ENCODE measurements at places on chromosomes 1 and 21.

GRCh38 chr1:218677026-218677425 is 331.9 kb downstream of the TGFB2 start:
- no peaks in the 10 kb centered on the region for H3K4me1 ChIP-seq
- H3K27me3 ChIP-seq: no peaks in the 10 kb centered on the region
- no peak overlapping the region for H3K27ac ChIP-seq
- no peak for DNase-seq
- no peaks in the 10 kb centered on the region for H3K36me3 ChIP-seq

GRCh38 chr1:229296541-229296941 is 25.6 kb downstream of the RAB4A start:
- no peak overlapping the region for H3K4me3 ChIP-seq
- no peak for DNase-seq
- H3K36me3 ChIP-seq: peaks cover 18% of the 10 kb centered on the region
- H3K27ac ChIP-seq: no peak overlapping the region
- H3K4me1 ChIP-seq: no peaks in the 10 kb centered on the region

GRCh38 chr21:38533887-38534286 is 35.6 kb upstream of the ERG start:
- H3K4me3 ChIP-seq: no peak overlapping the region
- H3K4me1 ChIP-seq: no peaks in the 10 kb centered on the region
- DNase-seq: peak; percentile 74
- H3K36me3 ChIP-seq: no peaks in the 10 kb centered on the region
- no peaks in the 10 kb centered on the region for H3K27me3 ChIP-seq

DNA sequence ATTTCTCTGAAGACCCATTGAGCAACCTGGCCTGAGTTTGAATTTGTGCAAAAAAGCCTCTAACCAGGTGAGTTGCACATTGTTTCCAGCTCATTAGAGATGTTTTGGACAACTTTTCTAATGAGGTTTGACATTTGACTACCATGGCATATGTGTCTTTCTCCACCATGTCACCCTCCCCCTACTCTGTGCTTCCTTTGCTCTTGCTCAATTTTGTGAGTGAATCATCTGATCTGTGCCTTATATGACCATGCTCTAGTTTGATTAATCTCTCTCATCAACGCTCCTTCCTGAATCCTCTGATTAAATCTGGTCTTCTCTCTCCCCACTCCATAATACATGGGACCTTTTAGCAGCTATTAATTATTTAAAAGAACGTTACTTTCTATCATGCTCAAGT is 144.8 kb upstream of the SAMSN1 start:
- no peak for DNase-seq
- H3K36me3 ChIP-seq: no peaks in the 10 kb centered on the region
- no peak overlapping the region for H3K27ac ChIP-seq
- no peak overlapping the region for H3K4me3 ChIP-seq
- no peaks in the 10 kb centered on the region for H3K27me3 ChIP-seq

DNA sequence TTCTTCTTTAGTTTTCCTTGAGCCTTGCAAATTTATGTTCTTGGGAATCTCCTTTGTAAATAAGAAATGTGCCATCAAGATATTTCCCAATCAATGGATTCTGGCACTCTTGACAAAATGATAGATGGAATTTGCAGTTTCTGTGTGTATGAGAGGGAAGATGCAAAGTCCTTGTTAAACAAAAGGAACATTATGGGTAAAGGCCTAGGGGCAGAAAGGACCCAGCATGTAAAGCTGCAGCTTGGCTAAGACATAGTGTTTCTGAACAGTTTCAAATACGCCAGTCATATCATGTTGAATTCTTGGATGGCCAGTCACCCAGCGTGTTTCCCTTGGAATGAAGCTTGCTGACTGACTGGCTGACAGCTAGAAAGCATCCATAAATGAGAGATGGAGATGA is 210.8 kb downstream of the NFIA start:
- no peaks in the 10 kb centered on the region for H3K27me3 ChIP-seq
- H3K4me1 ChIP-seq: peaks cover 7% of the 10 kb centered on the region
- H3K27ac ChIP-seq: no peak overlapping the region
- no peaks in the 10 kb centered on the region for H3K36me3 ChIP-seq

- H3K36me3 ChIP-seq: no peaks in the 10 kb centered on the region
- H3K27me3 ChIP-seq: no peaks in the 10 kb centered on the region
- H3K4me3 ChIP-seq: no peak overlapping the region
- DNase-seq: no peak
These were observed 18.8 kb upstream of the DYNLT5 start for GRCh38 chr1:66733348-66734017.

DNA sequence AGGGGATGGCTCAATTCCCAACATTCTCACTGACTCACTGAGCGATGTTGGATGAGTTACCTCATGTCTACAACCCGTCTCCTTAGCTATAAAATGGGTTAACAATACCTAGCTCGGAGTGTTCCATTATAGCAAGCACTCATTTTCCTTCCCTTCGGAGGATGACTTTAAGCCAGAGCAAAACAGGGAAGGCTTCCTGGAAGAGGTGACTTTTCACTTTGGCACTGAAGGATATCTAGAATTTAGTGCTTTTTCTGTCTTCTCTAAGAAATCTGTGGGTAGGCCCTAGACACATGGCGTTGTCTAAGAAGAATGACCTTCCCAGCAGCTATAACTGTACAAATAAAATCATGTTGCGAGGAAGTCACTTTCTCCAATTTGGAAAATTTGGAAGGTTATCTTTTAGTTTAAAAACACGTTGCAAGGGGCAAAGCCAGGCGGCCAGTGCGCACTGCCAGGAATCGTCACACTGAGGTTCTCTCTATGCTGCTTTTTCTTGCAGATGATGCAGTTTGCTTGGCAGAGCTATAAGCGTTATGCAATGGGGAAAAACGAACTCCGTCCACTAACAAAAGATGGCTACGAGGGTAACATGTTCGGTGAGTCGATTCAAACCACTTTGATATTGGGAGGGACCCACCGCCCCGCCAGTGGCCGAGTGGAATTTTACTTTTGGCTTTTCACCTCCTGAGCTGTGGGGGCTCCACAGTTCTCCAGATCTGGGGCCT is 69.5 kb downstream of the MAN1C1 start:
- H3K4me3 ChIP-seq: no peak overlapping the region
- peak; percentile 86 for DNase-seq
- H3K27ac ChIP-seq: peak overlapping the region; percentile 33
- H3K27me3 ChIP-seq: no peaks in the 10 kb centered on the region

- H3K4me3 ChIP-seq: no peak overlapping the region
- no peak for DNase-seq
- H3K27ac ChIP-seq: no peak overlapping the region
- H3K4me1 ChIP-seq: no peaks in the 10 kb centered on the region
These were observed 286.3 kb upstream of the C1orf105 start for GRCh38 chr1:172134087-172134731.

DNA sequence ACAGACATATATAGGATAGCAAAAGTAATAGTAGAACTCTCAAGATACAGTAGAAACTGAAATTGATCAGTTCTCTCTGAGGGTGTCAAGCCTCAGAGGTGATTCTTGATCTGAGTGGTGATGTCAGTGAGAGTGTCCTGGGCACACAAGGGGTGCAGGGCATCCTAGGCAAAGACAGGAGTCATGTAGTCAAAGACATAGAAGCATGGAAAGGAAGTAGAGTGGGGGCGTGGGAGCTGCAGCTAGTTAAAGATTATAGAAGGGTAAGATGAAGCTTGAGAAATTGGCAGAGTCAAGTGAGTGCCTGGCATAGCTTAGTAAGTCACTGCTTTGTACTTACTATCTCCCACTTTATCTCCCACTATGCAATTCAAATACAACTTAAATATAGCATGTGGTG is 22.8 kb downstream of the CDC7 start:
- H3K27me3 ChIP-seq: no peaks in the 10 kb centered on the region
- H3K36me3 ChIP-seq: no peaks in the 10 kb centered on the region
- no peak overlapping the region for H3K4me3 ChIP-seq
- no peak overlapping the region for H3K27ac ChIP-seq
- no peak for DNase-seq

DNA sequence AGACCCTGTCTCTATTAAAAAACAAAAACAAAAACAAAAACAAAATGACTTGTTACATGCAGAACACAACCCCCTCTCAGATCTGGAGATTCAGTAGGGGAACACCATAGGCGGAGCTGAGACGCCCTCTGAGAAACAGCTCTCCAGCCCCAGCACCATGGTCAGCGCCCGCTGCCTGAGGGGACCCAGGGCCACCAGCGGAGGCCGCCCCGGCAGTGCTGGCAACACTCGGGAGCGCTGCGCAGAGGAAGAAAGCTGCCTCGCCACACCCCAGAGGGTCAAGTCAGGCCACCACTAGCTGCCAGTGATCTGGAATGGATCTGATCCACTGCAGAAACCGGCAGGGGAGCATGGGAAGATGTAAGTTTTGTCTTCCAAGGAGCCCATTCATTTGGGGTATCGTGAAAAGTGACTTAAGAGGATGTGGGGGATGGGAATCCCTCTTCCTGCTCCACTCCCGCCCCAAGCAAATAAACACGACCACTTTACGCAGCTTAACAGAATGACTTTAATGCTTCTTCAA is 3.1 kb downstream of the ACTA1 start:
- H3K36me3 ChIP-seq: no peaks in the 10 kb centered on the region
- H3K4me3 ChIP-seq: no peak overlapping the region
- no peak overlapping the region for H3K27ac ChIP-seq
- peaks cover 51% of the 10 kb centered on the region for H3K27me3 ChIP-seq
- DNase-seq: peak; percentile 85

- H3K4me1 ChIP-seq: no peaks in the 10 kb centered on the region
- DNase-seq: no peak
- H3K36me3 ChIP-seq: no peaks in the 10 kb centered on the region
- no peaks in the 10 kb centered on the region for H3K27me3 ChIP-seq
These were observed at the start of gene UBL4B for GRCh38 chr1:110112143-110112542. Gene UBL4B, plus strand, starts transcription at chr1:110112443. Its CDS starts 92 bp downstream, at chr1:110112535.

DNA sequence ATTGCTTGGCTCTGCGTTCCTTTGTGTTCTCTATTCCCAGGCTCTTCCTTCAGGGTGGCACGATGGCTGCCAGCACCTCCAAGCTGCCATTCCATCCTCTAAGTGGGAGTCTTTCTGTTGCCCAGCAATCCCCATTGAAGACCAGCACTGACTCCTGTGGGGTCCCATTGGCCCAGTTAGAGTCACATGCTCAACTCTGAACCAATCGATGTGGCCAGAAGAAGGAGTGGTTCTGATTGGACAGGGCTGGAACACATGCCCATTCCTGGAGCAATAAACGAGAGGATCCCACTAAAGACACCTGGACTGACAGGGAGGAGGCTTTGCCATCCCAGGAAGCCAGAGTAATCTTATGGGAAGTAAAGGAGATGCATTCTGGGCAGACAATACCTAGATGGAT is 97.2 kb upstream of the IGSF21 start:
- H3K4me1 ChIP-seq: no peaks in the 10 kb centered on the region
- no peak overlapping the region for H3K27ac ChIP-seq
- no peak for DNase-seq
- peaks cover 5% of the 10 kb centered on the region for H3K27me3 ChIP-seq

DNA sequence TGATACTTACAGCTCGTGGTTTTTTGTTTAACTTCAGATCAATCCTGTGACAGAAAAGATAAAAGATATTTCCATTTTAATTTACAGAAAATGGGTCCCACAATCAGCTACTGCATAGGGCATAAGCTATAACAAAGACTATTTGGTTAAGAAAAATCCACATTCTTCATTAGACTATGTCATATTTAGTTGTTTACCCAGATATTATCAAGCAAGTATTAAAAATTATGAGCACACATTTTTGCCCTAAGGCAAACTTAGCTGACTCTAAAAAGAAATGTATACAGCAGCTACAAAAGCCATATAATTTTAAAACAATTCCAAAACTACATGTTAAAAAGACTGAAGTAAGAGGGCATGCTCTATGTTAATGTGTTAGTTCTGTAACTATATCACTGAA is 18.7 kb downstream of the MEAF6 start:
- no peaks in the 10 kb centered on the region for H3K4me1 ChIP-seq
- no peak overlapping the region for H3K4me3 ChIP-seq
- H3K36me3 ChIP-seq: peaks cover 10% of the 10 kb centered on the region
- no peak for DNase-seq
- no peaks in the 10 kb centered on the region for H3K27me3 ChIP-seq

DNA sequence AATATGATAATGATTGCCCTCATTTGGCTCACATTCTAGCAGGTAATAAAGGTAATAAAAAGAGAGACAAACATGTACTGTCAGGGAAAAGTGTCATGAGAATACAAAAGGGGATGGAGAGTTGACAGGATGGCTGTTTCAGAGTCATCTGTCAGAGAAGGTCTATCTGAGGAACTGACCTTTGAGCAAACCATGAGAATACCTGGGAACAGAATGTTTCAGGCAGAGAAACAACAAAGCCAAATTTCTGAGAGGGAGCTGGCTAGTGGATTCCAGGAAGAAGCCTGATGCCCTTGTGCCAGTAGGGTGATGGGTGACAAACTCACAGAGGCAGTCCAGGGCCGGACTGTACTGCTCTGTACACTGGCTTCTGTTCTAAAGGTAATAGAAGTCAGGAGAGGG is 107.2 kb downstream of the C1orf21 start:
- no peaks in the 10 kb centered on the region for H3K36me3 ChIP-seq
- H3K27ac ChIP-seq: peak overlapping the region; percentile 79
- no peaks in the 10 kb centered on the region for H3K27me3 ChIP-seq
- no peak for DNase-seq
- H3K4me3 ChIP-seq: no peak overlapping the region

GRCh38 chr1:33332357-33332789 is 11.5 kb upstream of the A3GALT2 start:
- peaks cover 32% of the 10 kb centered on the region for H3K36me3 ChIP-seq
- DNase-seq: no peak
- peaks cover 6% of the 10 kb centered on the region for H3K4me1 ChIP-seq
- H3K27ac ChIP-seq: peak overlapping the region; percentile 67
- no peaks in the 10 kb centered on the region for H3K27me3 ChIP-seq

GRCh38 chr21:17270229-17270628 is 242.6 kb upstream of the CXADR start:
- H3K4me1 ChIP-seq: no peaks in the 10 kb centered on the region
- H3K27me3 ChIP-seq: no peaks in the 10 kb centered on the region
- no peak overlapping the region for H3K27ac ChIP-seq
- DNase-seq: peak; percentile 62
- no peak overlapping the region for H3K4me3 ChIP-seq

- no peaks in the 10 kb centered on the region for H3K36me3 ChIP-seq
- H3K27ac ChIP-seq: no peak overlapping the region
- no peaks in the 10 kb centered on the region for H3K27me3 ChIP-seq
- H3K4me3 ChIP-seq: no peak overlapping the region
- H3K4me1 ChIP-seq: no peaks in the 10 kb centered on the region
These were observed 973.1 kb upstream of the ADGRL2 start for GRCh38 chr1:80827666-80828065.

GRCh38 chr1:20530306-20530705 is 22.1 kb upstream of the FAM43B start:
- peaks cover 24% of the 10 kb centered on the region for H3K27me3 ChIP-seq
- H3K27ac ChIP-seq: no peak overlapping the region
- no peaks in the 10 kb centered on the region for H3K36me3 ChIP-seq

DNA sequence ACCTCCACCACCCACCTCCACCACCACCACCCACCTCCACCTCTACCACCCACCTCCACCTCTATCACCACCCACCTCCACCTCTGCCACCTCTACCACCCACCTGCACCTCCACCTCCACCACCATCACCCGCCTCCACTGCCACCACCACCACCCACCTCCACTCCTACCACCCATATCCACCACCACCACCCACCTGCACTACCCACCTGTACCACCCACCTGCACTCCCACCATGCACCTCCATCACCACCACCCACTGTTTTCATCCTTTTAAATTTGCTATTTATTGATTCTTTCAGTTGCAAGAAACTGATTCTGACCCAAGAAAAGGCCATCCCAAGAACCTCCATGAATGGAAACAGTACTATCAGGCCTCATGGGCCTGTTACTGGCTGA is 6.3 kb downstream of the OPTC start:
- no peaks in the 10 kb centered on the region for H3K27me3 ChIP-seq
- no peak for DNase-seq
- H3K36me3 ChIP-seq: no peaks in the 10 kb centered on the region
- H3K27ac ChIP-seq: no peak overlapping the region
- no peak overlapping the region for H3K4me3 ChIP-seq

Data from lung (tissue), 17 donors.